Tracheal epithelial cell (primary cell): ENCODE measurements at places on chromosomes 12 and 14. TPM values are rescaled to one million over a fixed set of nuclear protein-coding genes. Genes with fewer than 3 reads are reported as not detected.

Gene DAO
- total RNA-seq = not detected in 2 replicates

Gene USP15
- total RNA-seq = 41.8 and 46.5 TPM in 2 replicates

Gene TAS2R10
- total RNA-seq = 0.21 and 0.24 TPM in 2 replicates

Gene SDR9C7
- not detected in 2 replicates for total RNA-seq

Gene PTGDR
- total RNA-seq = under 0.01 TPM in 1 of 2 replicates, not detected in the other
